ENCODE measurements at places on chromosomes 3 and 15.

GRCh38 chr15:80984856-80985255, 4.8 kb downstream of the MESD start:
- no peaks in the 10 kb centered on the region for H3K27me3 ChIP-seq
- no peaks in the 10 kb centered on the region for H3K4me1 ChIP-seq
- no peak overlapping the region for H3K4me3 ChIP-seq
- H3K36me3 ChIP-seq: peaks cover 13% of the 10 kb centered on the region

DNA sequence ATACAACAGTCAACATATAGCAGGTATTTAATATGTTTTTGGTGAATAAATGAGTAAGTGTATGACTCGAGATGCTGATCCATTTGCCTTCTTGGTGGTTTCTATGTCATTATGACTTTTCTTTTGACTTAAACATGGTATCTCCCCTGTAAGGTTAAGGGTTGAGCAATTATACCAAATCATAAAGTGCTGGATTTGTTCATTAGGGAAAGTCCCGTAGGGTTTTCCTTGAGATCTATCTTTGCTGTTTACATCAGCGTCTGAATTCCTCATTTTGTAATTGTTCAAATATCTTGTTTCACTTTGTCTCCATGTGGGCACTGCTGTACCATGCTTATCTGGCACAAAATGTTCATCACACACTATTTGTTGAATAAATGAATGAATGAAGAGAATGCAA, 562.6 kb downstream of the EDEM1 start:
- no peaks in the 10 kb centered on the region for H3K4me1 ChIP-seq
- H3K36me3 ChIP-seq: no peaks in the 10 kb centered on the region
- no peak overlapping the region for H3K27ac ChIP-seq
- no peaks in the 10 kb centered on the region for H3K27me3 ChIP-seq
- DNase-seq: no peak

DNA sequence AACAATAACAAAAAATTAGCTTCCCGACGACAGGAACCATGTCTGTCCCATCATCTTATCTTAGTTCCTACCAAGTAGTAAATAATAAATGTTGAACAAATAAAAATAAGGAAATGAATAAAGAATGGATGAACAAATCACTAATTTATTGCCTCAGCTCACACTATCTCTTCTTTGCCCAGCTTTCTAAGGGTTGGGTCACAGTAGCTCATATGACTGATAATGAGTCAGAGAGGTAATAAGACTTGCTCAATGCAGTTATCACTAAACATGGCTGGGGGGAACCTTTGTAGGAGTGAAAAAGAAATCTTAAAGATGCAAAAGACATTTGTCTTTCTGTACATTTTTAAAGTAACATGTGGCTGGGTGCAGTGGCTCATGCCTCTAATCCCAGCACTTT, 182.2 kb downstream of the WDR76 start:
- no peak for DNase-seq
- H3K4me1 ChIP-seq: no peaks in the 10 kb centered on the region
- H3K27ac ChIP-seq: no peak overlapping the region
- no peak overlapping the region for H3K4me3 ChIP-seq
- H3K27me3 ChIP-seq: no peaks in the 10 kb centered on the region

GRCh38 chr15:73589766-73590165, 43.4 kb downstream of the NPTN start:
- no peak overlapping the region for H3K4me3 ChIP-seq
- no peaks in the 10 kb centered on the region for H3K4me1 ChIP-seq
- H3K27ac ChIP-seq: no peak overlapping the region
- H3K36me3 ChIP-seq: peaks cover 24% of the 10 kb centered on the region
- H3K27me3 ChIP-seq: no peaks in the 10 kb centered on the region

GRCh38 chr3:153894857-153895256, 226.3 kb upstream of the ARHGEF26 start:
- H3K4me3 ChIP-seq: no peak overlapping the region
- H3K27me3 ChIP-seq: no peaks in the 10 kb centered on the region
- H3K27ac ChIP-seq: no peak overlapping the region

- H3K4me3 ChIP-seq: no peak overlapping the region
- H3K4me1 ChIP-seq: peaks cover 4% of the 10 kb centered on the region
- H3K36me3 ChIP-seq: no peaks in the 10 kb centered on the region
Observed at GRCh38 chr15:27702581-27702980, 396.5 kb downstream of the OCA2 start.

- H3K27me3 ChIP-seq: no peaks in the 10 kb centered on the region
- H3K36me3 ChIP-seq: no peaks in the 10 kb centered on the region
- DNase-seq: no peak
- H3K4me1 ChIP-seq: no peaks in the 10 kb centered on the region
- H3K27ac ChIP-seq: no peak overlapping the region
Observed at GRCh38 chr3:154584041-154584440, 154.1 kb upstream of the GPR149 start.

DNA sequence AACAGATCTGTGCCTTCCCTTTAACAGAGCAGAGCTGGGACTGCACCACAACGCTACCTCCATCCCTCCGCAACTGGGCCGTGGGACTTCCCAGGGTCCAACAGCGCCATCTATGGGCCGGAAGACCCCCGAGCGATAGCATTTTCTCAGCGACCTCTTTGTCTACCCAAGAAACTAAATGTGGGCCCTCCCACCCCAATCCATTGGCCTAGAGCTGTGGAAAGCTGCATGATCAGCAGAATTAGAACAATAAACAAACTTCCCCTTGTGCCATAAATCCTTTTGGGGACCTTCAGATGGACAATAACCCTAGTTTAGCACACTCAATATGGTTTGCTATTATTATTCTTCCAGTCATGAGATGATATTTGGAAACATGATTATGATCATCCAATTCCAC, 74.8 kb upstream of the NTRK3 start:
- H3K36me3 ChIP-seq: no peaks in the 10 kb centered on the region
- no peaks in the 10 kb centered on the region for H3K4me1 ChIP-seq
- DNase-seq: peak; percentile 77
- H3K27me3 ChIP-seq: no peaks in the 10 kb centered on the region
- no peak overlapping the region for H3K4me3 ChIP-seq

GRCh38 chr15:48723969-48724368, 78.5 kb upstream of the FBN1 start:
- no peak overlapping the region for H3K4me3 ChIP-seq
- no peaks in the 10 kb centered on the region for H3K4me1 ChIP-seq
- no peak overlapping the region for H3K27ac ChIP-seq
- no peak for DNase-seq
- no peaks in the 10 kb centered on the region for H3K27me3 ChIP-seq
- H3K36me3 ChIP-seq: no peaks in the 10 kb centered on the region

DNA sequence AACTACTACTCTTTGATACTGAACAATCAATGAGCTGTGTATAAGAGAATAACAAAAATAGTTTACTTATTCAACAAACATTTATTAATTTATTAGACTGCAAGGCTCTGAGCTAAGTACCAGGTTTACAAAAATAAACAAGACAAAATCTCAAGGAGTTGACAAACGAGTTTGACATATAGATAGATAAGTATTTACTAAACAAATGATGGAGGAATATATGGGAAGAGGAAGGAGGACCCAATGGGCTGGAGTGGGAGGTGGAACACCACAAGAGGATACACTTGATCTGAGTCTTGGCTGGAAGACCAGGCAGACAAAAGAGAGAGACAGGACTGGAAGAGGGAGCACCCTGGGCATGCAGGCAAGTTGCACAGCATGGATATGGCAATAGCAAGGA, 47.5 kb upstream of the FSIP1 start:
- no peak overlapping the region for H3K27ac ChIP-seq
- no peak for DNase-seq
- H3K36me3 ChIP-seq: no peaks in the 10 kb centered on the region

- no peak overlapping the region for H3K27ac ChIP-seq
- no peak overlapping the region for H3K4me3 ChIP-seq
- no peak for DNase-seq
- no peaks in the 10 kb centered on the region for H3K36me3 ChIP-seq
- H3K4me1 ChIP-seq: no peaks in the 10 kb centered on the region
- no peaks in the 10 kb centered on the region for H3K27me3 ChIP-seq
Observed at GRCh38 chr3:14496351-14496750, 43.8 kb downstream of the GRIP2 start.

DNA sequence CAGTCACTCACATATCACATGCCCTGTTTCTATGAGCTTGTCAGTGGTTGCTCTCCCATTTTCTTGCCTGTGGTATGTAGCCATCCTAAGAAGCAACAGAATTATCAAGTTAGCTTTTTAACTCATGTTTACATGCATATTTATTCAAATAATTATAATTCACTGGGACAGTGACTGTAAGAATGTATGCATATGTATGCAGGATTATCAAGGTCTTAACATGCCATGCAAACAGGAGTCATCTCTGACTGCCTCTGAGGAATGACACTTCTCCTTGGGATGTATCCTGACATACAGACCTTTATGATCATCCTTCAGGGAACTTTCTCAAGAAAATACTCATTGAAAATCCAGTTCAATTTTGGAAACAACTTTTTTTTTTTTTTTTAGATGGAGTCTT, 240.9 kb downstream of the CPNE4 start:
- H3K4me1 ChIP-seq: peaks cover 2% of the 10 kb centered on the region
- DNase-seq: no peak
- H3K27ac ChIP-seq: no peak overlapping the region
- H3K36me3 ChIP-seq: no peaks in the 10 kb centered on the region

DNA sequence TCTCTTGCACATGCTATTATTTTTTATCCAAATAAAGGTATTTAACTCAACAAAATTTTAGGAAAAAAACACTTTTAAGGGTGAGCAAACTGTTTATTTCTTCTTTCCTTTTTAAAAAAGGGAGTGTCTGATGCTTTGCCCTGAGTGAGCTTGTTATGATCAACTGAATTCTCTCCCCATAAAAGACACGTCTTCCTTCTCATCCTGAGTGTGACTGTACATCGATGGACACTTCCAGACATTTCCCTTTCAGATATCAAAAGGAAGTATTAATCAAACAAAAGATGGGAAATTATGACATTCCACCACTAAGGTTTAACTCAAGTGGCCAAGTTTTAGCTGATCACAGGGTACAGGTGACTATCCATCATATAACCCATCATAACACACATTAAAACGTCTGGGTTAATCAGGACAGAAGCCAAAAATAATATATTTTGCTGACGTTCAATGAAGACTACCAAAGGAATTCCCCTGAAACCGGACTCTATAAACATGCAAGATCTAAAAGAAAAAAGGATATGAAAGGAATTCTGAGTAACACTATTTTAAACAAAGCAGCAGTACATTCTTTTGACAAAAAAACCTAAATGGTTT, 354.8 kb downstream of the MECOM start:
- H3K27ac ChIP-seq: no peak overlapping the region
- no peaks in the 10 kb centered on the region for H3K36me3 ChIP-seq
- H3K4me1 ChIP-seq: no peaks in the 10 kb centered on the region
- DNase-seq: no peak

DNA sequence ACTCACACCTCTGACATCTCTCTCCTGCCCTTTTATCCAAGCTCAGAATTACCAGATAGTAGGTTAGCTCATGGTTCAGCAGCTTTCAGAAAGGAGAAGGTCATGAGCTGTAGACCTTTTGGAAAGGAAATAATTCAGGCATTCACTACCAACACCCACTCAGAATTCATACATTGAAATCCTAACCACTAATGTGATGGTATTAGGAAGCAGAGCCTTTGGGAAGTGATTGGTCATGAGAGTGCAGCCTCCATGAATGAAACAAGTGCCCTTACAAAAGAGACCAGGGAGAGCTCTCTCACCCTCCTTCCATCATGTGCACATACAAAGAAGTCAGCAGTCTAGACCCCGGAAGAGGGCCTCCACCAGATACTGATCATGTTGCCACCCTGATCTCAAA, 315.8 kb upstream of the CCDC54 start:
- H3K4me3 ChIP-seq: no peak overlapping the region
- no peak overlapping the region for H3K27ac ChIP-seq
- no peaks in the 10 kb centered on the region for H3K4me1 ChIP-seq
- no peak for DNase-seq
- H3K36me3 ChIP-seq: no peaks in the 10 kb centered on the region

DNA sequence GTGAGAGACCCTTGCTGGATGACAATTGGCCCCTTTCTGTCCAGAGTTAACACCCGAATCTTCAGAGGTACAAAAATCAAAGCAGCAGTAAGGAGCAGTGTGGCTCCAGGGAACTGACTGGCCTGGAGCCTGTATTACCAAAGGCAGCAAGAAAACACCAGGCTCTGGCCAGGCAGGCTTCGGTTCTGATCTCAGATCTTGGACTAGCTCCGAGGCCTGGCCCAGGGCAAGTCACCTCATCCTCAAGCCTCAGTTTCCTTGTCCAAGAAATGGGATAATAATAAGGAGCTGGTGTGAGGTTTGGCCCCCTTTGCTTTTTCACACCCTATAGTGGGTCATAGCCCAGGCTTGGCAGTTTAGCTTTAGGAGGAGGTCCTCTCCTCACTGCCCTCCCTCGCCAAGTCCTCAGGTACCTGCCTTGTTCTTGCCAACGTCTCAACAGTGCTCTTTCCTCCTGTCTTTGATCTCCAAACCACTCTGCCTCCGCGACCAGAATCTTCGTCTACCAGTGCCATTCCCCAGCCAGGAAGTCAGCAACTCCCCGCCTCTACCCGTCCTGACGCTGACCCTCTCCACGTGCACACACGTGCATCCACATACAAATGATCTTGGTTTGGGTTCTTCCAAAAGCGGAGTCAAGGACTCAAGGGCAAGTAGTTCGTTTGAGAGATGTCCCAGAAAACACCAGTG, 82.6 kb upstream of the TLE3 start:
- no peak for DNase-seq
- H3K4me1 ChIP-seq: peaks cover 4% of the 10 kb centered on the region
- no peak overlapping the region for H3K4me3 ChIP-seq
- H3K27me3 ChIP-seq: no peaks in the 10 kb centered on the region

DNA sequence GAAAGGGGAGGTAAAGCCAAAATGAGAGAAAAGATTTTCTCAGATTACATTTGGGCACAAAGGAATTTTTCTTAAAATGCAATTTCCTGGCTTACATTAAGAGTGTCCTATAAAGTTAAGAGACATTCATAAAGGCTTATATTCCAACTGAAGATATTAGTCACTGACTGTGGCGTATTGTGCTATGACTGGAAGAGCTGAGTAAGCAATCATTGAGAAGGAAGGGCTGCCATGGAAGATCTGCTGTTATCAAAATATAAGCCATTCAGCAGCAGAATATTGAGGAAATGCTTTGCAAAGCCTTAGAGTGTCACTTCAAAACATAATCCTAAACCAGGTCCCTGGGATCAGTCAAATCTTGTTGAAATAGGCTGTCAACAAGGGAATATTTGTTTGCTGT, 593.9 kb downstream of the TUSC7 start:
- H3K36me3 ChIP-seq: no peaks in the 10 kb centered on the region
- no peaks in the 10 kb centered on the region for H3K27me3 ChIP-seq
- no peak overlapping the region for H3K27ac ChIP-seq
- H3K4me3 ChIP-seq: no peak overlapping the region
- no peak for DNase-seq
- H3K4me1 ChIP-seq: no peaks in the 10 kb centered on the region

GRCh38 chr3:117669774-117670173, 960.2 kb downstream of the TUSC7 start:
- H3K36me3 ChIP-seq: no peaks in the 10 kb centered on the region
- H3K27ac ChIP-seq: no peak overlapping the region
- H3K4me1 ChIP-seq: no peaks in the 10 kb centered on the region
- no peaks in the 10 kb centered on the region for H3K27me3 ChIP-seq
